ENCODE measurements at places on chromosomes 7 and 10.

DNA sequence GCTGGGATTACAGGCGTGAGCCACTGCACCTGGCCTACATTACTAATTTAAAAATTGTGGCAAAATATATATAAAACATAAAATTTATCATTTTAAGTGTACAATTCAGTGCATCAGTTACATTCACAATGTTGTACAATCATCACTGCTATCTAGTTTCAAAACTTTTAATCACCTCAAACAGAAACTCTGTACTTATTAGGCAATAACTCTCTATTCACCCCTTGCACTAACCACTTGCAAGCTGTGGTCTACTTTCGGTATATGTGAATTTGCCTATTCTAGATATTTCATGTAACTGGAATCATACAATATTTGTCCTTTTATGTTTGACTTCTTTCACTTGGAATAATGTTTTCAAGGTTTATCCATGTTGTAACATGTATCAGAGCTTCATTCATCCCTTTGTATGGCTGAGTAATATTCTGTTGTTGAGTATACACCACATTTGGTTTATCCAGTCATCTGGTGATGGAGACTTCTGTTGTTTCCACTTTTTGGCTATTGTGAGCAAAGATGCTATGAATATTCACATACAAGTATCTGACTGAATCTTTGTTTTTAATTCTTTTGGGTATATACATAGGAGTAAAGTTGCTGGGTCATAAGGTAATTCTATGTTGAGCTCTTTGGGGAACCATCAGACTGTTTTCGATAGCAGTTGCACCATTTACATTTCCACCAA, 14.3 kb upstream of the ELOVL3 start:
- DNase-seq = no peak

GRCh38 chr10:50624866-50625501, 1.2 kb upstream of the SGMS1 start:
- peak; percentile 38 for DNase-seq

DNA sequence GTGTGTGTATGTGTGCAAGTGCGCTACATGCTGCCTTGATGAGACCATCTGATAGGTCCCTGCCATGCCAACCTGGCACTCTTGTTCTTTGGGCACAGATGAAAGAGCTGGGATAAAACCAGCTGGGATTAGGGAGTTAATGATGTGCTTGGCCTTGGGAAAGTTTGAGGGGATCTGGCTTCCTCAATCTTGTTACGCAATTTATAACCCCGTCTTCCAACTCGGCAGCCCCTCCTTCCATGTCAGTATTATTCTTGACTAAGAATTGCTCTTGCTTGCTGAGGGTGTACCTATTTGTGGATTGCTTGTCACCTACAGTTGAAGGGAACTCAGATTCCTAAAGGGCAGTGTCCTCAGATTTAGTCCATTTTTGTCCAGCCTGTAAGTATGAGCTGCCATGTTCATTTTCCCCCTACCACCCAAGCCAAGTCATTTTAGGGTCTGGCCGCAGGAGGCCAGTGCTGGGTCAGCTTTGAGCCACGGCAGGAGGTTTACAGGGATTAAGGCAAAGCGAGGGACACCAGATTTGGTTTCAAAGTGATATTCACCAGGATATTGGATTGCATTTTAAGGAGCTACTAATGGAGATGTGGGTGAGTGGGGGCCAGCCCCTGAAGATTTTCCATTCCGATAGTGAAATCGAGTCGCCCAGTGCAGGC, 34.1 kb upstream of the KCNMA1 start:
- DNase-seq = no peak

DNA sequence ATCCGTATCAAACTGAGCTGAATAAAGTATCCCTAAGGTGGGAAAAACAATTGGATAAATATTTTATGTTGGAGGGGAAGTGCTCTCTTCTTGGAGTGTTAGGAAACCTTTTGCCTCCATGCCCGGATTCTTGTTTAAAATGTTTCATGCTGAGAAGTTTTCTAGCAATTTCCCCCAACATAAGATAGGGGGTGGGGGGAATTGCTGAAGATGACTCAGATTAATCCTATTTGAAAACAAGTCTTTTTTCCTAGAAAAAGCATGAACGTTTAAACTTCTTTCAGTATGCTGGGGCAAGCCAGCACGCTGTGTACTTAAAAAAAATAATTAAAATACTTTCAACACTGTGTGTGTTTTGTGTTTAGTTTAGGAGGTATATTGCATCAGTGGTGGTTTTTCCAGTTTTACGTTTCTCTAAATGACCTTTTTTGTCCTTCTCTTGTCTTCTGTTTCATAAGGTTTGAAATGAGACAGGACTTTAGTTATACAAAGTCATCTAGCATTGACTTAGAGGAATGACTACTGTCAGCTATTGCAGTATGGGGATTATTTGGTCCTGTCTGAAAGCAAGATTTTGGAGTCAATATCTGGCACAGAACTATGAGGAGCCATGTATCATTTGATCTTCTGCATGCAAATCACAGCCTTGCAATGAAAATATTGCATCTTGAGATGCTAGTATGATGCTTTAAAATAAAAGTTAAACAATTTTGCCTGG, 295.9 kb downstream of the GATA3 start:
- no peak for DNase-seq

GRCh38 chr7:126780993-126781392, 471.7 kb downstream of the GRM8 start:
- DNase-seq = no peak

DNA sequence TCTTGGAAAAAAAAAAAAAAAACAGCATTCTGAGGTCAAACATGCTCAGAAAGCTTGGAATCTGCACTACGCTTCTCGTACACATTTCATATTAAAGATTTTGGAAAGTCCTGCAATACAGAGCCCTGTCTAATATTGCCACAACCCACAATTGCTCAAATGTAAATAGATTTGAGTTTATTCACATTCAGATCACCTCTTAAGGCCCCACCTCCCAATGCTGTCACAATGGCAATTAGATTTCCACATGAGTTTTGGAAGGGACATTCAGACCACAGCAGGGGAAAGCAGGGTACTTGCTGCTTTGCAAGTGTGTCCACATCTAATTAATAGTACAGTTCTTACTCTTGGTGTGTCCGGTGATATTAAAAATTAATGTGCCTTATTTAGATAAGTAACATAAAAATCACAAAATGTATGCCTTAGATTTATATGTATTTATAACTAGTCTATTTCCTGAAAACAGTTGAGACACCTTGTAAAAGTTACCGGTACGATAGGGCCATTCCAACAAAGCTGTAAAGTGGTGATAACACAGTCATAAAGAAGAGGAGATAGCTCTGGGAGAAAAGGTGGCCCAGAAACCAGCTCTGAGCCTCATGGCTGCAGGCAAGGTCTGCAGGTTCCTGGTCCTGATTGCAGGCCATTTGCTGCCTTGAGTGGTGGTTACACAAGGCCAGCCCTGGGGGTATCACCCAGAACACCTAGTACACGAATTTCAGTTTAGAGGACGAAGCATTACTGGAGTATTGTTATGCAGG, 27.9 kb downstream of the EGFR start:
- no peak for DNase-seq

- no peak for DNase-seq
Measured at GRCh38 chr10:101304316-101304715, 49.6 kb upstream of the BTRC start.

DNA sequence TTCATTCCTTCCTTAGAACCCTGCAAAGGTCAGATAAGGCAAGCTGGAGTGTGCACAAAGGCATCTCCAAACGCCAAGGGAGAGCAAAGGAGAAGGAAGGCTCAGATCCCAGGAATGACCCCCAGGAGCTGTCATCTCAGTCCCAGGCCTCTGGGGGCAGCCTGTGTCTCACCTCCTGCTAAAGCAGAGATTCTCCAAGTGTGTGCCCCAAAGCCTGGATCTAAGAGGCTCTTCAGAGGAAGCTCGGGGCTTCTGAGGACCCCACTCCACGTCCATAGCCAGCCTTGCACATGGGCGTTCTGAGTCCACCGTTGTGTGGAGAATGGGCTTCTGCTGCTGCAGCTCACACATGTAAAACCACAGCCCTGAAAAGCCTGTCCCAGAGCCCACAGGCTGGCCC, 5.1 kb upstream of the GRID1 start:
- DNase-seq = no peak

DNA sequence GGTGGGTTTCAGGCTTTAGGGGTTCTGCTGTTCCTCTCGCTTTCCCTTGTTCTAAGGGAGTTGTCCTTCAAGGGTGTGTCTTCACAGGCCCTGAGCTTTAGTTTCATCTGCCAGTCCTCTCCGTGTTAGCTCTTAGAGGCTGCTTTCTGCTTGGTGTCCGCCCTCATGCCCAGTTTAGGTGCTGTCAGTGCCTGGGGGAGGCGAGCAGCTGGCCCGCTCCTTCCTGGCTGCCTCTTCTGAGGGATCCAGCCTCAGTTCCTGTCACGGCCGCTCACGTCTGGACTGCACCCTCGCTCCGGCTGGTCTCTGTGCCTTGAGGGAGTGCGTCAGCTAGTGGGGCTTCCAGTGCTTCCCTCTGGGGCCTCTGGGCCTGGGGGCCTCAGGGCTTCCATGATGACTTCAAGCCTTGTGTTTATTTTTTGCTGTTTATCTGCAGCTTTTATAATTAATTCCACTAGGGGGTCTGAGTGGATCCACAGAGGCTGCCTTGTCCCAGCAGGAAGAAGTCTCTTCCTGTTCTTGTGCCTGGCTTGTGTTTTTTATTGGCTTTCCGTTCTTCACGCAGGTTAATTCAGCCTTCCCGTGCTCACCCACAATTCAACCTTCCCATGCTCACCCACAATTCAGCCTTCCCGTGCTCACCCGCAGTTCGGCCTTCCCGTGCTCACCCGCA, 33.0 kb downstream of the WDR37 start:
- no peak for DNase-seq

DNA sequence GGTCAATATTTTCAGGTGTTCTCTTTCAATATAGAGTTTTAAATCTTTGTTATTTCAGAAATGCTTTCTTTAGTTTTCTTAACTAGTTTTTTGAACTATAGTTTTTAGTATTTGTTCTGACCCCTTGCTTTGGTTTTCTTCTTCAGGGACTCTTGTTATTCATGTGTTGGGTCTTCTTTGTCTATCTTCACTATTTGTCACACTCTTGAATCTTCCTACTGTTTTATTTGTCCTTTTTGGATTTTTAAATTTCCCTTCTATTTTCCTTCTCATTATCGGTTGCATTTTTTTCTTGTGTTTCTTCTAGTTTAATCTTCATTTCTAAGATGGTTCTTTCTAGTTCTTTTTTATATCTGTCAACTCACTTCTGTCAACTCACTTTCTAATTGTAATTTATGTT, 37.1 kb upstream of the PRKAG2 start:
- no peak for DNase-seq

DNA sequence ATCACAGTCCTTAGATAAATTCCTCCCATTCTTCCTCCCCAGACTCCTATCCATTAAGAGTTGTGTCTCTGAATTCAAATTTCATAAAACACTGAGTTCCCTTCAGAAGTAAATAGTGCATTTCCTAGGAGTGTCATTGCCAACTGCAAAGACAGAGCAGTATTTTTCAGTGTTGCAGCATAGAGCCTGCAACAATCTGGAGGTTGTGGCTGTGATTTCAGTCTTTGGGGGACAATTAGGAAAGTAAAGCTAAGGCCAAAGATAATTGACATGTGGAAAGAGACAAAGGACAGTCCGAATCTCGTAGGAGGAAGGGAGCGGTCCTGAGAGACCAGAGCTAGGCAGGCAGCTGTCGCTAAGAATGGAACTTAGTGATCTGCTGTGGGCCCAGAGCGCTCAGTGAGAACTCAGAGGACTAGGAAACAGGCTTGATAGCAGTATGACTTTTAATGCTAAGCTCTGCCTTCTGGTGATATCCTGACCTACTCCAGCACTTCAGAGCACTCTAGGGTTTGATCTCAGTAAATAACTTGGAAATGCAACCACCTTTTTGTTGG, 46.2 kb downstream of the PRPF18 start:
- no peak for DNase-seq

GRCh38 chr10:28721318-28721951, 44.1 kb downstream of the BAMBI start:
- no peak for DNase-seq

DNA sequence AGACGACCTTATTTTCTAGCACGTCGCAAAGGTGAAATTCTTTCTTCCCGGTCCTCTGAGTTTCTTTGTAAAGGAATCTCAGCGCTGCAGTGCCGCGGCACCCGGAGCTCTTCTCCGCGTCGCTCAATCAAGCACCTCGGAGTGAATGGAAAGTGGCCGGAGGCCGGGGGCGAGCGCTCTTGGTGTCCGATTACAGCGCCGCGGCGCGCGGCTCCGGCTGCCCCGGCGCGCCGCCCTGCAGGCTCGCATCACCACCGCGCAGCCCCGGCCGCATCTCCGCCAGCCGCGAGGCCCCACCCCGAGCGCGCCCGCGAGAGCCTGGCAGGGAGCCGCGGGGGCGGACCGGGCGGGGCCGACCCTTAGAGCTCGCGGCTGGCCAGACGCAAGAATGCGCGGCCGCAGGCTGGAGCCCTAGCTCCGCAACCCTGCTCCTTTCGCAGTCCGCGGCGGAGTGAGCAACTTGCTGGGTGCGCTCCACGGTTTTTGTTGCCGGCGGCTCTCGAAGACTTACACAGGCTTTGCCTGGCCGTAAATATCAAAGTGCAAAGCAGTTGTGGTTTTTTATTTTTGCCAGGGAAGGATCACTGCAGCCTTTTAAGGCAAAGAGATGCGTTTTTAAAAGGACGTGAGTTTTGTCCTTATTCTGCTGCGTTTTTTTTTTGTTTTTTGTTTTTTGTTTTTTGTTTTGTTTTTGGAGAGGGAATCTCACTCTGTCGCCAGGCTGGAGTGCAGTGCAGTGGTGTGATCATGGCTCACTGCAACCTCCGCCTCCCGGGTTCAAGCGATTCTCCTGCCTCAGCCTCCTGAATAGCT, at the start of gene SEMA3C:
Gene SEMA3C (minus strand): TSS at position 143 of the 813 bp plus-strand sequence. CDS start 2,270 bp downstream, outside the sequence.
- DNase-seq = no peak

- no peak for DNase-seq
Measured at GRCh38 chr10:121594076-121594475, 4.2 kb downstream of the FGFR2 start.

DNA sequence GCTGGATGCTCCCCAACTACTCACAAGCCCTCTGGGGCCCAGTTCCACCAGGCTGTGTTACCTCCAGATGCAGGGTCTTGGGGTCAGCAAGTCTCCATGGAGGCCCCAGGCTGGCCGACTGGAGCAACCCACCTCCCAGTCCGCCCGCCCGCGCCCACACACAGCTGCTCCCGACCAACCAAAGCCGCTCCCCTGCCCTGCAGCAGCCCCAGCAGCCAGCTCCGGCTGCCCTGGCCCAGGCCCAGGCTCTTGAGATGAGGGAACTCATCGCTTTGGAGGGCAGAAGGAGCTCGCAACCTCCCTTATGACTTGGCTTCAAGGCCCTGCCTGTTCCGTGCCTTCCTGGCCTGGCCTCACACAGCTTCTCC, 47.2 kb downstream of the LRRC20 start:
- DNase-seq = no peak

- no peak for DNase-seq
Measured at GRCh38 chr7:96118449-96119001, 203.4 kb downstream of the SLC25A13 start.

GRCh38 chr10:79411546-79412495, 33.6 kb downstream of the ZCCHC24 start:
- DNase-seq = no peak

DNA sequence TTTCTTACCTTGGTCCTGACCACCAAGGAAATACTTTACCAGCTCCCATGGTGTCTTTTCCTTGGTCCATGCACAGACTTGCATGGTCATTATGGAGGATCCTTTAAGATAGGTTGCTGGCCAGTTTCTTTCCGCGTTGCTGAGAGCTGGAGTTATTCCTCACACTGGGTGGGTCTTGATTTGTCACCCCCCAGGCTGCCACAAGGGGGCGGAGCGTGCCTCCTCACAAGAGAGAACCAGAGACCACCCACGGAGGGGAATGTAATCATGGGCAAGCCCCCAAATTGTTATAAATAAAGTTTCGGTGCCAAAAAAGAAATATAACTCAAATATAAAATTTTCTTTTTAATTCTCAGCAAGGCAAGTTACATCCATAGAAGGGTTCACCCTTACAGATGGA, 10.5 kb upstream of the TRIM24 start:
- peak; percentile 17 for DNase-seq
